ENCODE measurements at places on chromosomes 5 and 9.

GRCh38 chr9:114446672-114447450 is 58.4 kb downstream of the WHRN start:
- no peak for DNase-seq

DNA sequence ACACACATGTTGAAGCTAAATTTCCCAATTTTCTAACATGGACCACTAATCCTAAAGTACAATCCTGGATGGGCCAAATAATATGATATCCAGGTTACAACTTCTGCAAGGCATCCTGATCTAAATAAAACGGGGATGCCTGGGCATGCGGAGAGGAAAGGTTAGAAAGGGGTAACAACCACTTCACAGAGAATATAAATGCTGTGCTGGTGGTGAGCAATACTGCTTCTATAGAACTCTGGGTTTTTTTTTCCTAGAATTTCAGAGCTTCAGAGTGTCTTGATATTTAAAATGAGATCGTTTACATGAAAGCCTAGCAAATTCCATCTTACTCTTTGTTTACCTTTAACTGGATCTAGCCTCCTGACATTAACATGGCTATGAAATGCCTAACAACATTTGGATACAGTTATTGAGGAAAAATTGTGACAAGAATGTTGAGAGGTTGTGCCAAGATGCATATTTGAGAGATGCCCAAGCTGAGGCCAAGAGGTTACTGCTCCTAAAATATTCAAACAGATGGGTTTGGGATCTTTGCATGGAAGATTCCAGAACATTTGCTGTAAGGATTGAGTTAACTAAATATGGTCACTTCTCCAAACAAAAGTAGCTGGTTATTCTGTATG is 22.4 kb downstream of the TNFAIP8 start:
- DNase-seq, result no peak

- DNase-seq, result no peak
Observed at GRCh38 chr9:16125629-16126028, 572.8 kb downstream of the CCDC171 start.

GRCh38 chr5:42840842-42841567 is 29.3 kb upstream of the SELENOP start:
- no peak for DNase-seq

DNA sequence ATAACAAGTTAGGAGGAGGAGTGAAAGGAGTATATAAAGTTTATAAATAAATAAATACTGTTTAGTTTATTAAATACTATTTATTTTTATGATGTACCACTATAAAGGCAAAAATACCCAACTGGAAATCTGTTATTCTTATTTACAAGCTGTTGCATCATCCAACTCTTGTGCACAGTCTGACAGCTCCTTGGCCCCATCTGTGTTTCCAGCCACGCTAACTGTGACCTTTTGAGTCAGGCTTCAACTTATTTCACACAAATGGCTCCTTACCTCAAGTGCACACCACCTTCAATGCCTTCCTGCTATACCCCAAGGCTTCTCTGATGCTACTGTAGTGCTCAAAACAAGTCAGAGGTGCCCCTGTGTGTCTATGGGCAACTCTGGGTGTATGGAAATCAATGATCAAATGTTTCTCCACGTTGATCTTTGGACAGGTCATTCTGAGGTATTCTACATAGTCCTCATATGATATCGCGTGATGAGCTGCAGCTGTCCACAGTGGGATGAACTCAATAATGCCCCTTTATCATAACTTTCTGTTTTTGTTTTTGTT is 303.2 kb upstream of the GRAMD2B start:
- no peak for DNase-seq

DNA sequence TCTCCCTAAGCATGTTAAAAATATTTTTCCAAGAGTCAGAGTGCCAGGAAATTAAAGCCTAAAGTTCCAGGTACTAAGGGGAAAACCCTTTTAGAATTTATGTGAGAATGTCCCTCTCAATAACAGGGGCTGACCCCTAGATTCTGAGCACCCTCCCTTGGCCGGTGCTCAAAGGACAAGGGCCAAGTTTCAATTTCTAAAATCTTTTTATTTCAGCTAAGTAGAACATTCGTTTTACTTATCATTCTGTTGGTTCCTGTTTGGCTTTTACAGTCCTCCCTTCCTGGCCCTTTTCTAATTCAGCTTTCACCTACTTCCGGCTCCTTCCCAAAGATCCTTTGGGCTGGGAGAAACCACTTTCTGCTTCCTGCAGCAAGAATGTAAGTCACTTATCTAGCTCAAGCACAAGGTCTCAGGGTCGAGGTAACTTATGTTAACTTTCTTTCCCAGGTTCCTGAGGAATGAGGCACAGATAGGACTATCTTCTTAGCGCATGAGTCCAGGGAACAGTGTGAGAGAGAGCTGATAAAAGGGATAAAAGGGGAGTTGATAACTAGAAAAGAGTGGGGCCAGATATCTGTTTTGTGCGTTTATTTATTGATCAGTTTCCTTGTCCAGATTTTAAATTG is 34.6 kb upstream of the F2RL2 start:
- DNase-seq, result no peak

DNA sequence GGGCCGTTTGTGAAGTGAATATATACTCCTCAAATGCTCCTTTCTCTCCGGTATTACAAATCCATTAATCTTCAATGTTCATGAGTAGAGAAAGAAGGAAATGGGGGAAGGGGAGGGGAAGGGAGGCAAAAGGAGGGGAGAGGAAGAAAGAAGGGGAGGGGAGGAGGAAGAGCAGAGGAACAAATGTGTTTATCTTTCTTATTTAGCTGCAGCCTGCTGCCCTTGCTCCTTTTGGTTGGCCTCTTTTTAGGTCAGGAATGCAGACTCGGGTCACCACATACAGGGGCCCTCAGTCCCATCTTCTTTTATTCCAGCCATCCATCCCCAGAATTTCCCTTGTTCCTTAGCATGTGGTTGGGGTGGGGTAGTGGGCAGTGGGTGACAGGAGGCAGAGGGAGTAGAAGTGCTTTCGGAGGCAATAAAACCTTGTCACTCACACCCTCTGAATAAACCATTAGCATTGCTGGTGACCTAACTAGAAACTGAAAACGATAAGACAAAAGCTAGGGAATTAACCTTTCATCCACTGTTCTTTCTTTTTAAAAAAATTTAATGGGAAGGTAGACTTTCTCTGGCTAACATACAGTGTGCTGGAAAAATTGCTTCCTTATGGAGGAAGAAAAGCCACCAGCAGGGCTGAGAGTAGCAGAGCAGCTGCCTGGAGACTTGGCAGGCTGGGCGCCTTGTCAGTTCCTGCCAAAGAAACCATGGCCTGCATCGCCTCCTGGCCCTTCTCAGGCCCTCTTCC is 16.8 kb upstream of the PRLR start:
- no peak for DNase-seq

GRCh38 chr5:128081111-128081851 is 2.3 kb upstream of the SLC12A2 start:
- DNase-seq, result no peak

- no peak for DNase-seq
Observed at GRCh38 chr5:101796427-101796826, 499.7 kb downstream of the SLCO4C1 start.

DNA sequence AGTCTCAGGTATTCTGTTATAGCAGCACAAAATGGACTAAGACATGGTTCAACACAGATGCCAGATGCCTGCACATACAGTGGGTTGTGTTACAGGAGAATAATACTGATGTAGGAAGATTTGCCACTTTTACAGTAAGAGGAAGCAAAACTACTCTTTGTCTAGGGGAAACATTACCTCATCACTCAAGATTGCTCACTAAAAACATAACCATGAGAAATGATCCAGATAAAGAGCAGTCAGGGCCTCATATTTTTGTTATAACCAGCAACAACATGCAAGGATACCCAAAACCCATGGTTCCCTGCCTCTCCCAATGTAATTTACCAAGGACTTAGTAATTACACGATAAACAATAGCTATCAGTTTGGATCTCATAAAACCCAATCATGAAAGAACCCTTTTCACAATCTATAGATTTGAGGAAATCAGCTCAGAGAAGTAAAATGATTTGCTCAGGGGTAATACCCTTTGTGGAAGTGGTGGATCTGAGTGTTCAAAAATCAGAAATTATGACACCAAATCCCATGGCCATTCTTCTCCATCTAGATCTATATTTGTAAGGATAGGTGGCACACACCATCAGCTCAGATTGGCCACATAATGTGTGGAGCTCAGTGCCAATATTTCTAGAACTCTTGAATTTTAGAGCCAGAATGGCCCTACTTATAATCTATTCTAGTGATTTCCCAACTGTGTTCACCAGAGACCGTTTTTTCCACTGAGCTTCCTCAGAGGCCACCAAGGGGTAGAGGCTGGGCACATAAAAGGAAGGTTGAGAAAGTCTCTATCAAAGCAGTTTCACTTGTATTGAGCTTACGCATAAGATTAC is 27.8 kb downstream of the DPYSL3 start:
- DNase-seq, result no peak

- no peak for DNase-seq
Observed at GRCh38 chr5:92527311-92528078, 1053.5 kb downstream of the NR2F1-AS1 start.

DNA sequence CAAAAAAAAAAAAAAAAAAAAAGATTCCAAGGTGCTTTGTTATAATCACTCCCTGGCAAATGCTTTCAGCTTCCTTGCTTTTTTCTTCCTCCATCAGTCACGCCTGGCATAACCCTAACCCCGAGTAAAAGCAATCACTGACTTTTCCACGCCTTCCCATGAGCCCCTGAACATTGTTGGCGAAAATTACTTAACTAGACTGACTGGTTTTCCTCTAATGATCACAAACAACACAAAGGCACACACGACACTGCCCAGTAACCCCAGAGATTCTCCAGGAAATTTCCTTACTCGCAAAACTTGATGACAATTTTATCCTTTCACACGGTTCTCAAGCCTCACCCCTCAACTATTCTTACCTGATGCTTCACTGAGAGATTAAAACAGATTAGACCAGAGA is 11.4 kb upstream of the PTGR1 start:
- DNase-seq, result no peak

GRCh38 chr5:50886657-50887345 is 220.4 kb downstream of the PARP8 start:
- DNase-seq, result no peak

- DNase-seq, result no peak
Observed at GRCh38 chr5:61678966-61679365, 346.9 kb downstream of the ZSWIM6 start.

DNA sequence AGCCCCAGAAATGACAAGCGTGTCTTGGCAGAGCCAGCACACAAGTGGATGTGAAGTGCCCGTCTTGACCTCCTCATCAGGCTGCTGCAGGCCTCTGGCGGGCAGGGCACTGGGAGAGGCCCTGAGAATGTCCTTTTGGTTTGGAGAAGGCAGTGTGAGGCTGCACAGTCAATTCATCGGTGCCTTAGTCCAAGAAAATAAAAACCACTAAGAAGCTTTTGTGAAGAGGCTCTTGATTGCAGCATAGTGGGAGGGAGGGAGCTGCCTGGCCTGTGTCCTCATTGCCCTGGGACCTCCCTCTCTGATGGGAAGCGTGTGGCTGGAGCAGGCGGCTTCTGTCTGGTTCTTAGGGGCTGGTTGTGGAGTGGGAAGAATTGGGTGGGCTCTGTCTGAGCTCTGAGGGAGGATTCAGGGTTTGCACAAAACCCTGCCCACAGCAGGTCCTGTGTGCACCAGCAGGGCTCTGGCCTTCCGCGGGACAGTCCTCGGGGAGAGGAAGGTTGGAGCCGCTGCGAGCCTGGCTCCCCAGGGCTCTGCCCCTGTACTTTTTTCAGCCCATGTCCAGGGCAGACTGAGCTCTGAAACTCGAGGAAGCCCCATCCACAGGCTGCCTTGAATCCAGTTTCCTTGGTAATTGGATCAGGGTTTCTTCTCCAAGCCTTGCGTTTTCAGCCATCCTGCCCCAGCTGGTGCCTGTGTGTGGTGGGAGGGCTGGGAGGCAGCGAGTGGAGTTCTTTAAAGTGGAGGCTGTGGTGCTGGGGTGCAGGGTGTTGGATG is 1.1 kb downstream of the HRCT1 start:
- DNase-seq, result no peak

GRCh38 chr5:16383544-16384052 is 82.0 kb downstream of the ZNF622 start:
- DNase-seq, result no peak

GRCh38 chr5:163373436-163374084 is 63.8 kb upstream of the CCNG1 start:
- DNase-seq, result no peak

GRCh38 chr9:75992482-75993206 is 102.2 kb downstream of the PCSK5 start:
- no peak for DNase-seq

GRCh38 chr9:133273098-133273497 is 1.9 kb downstream of the ABO start:
- no peak for DNase-seq

GRCh38 chr5:55037046-55037771 is 13.2 kb downstream of the GZMK start:
- no peak for DNase-seq

DNA sequence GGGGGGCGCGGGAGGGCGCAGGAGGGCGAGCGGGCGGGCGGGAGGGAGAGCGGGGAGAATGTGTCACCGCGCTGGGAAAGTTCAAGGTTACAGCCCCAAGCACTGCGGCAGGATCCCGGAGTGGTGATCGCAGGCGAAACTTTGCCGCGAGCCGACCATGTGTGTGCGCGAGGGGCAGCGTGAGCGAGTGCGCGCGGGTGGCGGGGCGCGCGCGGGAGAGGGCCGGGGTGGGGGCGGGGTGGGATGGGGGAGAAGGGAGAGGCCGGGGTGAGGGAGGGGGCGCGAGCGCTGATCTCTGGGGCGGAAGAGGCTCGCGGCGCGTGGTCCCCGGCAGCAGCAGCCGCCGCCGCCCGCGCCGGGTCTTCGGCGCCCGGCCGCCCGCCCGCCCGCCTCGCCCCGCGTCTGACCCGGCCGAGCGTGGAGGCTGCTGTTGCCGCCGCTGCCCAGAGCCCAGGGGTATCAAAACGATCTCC is at the start of gene NFIB:
Gene NFIB (minus strand): TSS at position 191 of the 473 bp plus-strand sequence. CDS start 630 bp downstream, outside the sequence.
- DNase-seq, result no peak

- peak; percentile 24 for DNase-seq
Observed at GRCh38 chr5:75049456-75050351, 2.7 kb downstream of the GCNT4 start.

- no peak for DNase-seq
Observed at GRCh38 chr9:80890124-80890523, 799.2 kb downstream of the TLE1 start.

DNA sequence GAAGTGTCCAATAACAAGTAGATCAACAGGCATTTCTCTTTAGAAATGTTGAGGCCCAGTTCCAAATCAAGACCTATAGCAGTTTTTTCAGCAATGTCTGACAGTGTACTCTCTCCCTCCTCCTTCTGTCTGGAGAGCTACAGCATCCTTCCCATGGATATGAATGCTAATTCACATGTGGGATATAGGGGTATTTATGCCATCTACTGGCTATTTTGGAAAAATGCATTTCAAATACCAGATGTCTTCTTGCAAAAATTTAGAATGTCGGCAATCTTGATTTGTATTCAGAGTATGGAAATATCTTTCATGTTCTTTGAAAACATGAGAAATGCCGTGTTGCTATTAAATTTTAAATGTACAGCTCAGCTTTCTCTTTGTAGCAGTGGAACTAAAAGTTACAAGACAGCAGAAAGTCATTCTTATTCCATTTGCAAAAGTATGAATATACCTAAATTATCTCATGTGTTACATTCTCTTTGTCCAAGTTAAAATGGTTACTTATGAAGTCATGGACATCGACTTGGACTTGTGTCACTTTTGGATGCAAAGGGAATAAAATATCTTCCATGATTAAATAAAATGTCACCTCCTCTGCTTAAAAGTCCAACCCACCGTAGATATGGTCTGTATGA is 647.8 kb downstream of the TAF11L14 start:
- no peak for DNase-seq
